ENCODE measurements at places on chromosomes 5 and 9.

DNA sequence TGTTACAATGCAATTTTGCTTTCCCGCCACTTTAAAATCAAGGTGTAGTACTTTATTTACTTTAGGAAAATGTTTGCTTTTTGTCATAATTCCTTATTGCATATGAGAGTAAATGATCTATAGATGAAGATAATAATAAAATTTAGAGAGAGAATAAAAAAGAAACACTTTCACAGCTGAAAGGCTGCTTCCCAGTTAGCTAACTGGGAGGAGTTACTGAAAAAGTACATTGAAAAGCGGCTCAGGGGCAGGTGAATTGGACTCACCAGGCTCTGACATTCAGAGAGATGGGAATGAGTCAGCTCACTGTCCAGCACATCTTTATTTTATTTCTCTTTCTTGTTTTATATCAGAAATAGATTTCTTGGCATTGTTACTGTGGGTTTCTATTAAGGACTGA is 131.7 kb upstream of the CCDC152 start:
- no peak for DNase-seq

- DNase-seq = no peak
Observed at GRCh38 chr5:79005151-79005550, 20.0 kb upstream of the ARSB start.

DNA sequence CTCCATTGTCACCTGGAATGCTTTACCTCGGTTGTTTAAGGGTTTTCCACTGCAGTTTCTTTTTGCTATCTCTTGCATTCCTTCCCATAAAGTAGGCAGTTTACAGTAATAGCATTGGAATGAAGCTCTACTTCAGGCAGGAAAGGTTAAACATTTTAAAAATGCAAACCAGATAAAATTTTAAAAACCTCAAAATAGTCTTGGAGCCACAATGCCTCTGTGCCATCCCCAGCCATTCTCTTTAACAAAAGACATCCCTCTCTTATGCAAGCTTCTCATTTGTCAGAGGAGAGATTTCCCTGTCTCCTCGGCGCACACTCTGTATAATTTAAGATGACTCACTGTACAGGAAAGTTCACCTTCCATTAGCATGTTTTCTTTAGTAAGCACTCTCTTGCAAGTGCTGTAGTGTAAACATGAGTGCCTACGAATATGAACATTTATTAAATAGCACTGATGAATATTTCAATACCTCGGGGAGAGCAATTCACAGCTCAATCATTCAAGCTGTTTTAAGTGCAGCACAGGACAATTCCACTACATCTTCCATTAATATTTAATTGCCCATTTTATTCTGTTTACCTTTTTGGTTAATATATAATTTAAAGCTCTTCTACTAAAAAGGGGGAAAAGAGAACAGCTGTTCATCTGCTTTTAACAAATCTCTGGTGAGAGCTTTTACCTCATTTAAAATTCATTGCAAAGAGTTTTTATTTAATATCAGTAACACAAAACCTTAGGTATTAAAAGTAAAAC is 343.6 kb downstream of the SPATA31D1 start:
- no peak for DNase-seq

- DNase-seq = no peak
Observed at GRCh38 chr5:135221187-135221473, 177.9 kb downstream of the MACROH2A1 start.

DNA sequence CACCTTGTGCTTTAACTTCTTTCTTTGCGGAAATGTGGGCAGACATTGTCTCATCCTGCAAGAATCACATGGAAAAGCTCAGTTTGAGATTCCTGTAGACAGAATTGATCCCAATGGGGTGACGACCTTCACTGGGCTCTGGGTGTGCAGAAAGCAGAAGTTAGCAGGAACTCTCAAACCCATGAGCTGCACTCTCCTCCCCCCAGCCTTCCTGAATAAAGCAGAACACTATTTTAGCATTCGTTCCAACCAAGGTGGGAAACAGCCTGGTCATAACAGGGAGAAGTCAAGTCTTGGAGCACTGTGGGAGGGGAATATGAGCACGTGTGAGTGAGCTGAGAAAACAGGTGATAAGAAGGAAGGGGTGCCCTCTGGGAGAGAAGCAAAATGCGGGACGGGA is 87.4 kb upstream of the FER start:
- no peak for DNase-seq

- no peak for DNase-seq
Observed at GRCh38 chr9:28970241-28970654, 1397.0 kb upstream of the C9orf72 start.

- peak; percentile 10 for DNase-seq
Observed at GRCh38 chr9:90803860-90804593, 2.4 kb downstream of the SYK start.

GRCh38 chr9:128575916-128576315 is 23.5 kb downstream of the SPTAN1 start:
- DNase-seq = no peak

GRCh38 chr5:39164529-39165402 is 54.6 kb downstream of the FYB1 start:
- DNase-seq = peak; percentile 52

- no peak for DNase-seq
Observed at GRCh38 chr5:33788922-33789566, 102.7 kb downstream of the ADAMTS12 start.

- no peak for DNase-seq
Observed at GRCh38 chr5:94218374-94218773, 400.0 kb downstream of the KIAA0825 start.

DNA sequence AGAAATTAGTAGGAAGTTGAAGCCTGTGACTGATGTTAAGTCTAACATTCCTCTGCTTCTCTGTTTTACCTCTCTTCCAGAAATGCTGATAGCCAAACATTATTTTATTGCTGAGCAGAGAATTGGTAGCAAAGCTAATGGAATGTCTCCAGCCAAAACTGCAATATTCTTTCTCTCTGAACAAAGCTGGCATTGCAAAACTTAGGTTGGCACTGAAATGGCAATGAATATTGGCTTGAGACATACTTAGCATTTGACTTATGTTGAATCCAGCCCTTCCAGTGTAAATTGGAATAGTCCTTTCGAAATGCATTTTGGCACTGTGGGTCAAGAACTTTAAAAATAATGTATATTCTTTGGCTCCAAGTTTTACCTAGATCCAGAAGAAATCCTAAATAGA is 21.1 kb downstream of the FAF2 start:
- DNase-seq = no peak

GRCh38 chr5:162323466-162323865 is 255.9 kb downstream of the GABRG2 start:
- no peak for DNase-seq

GRCh38 chr9:5617749-5618148 is 11.2 kb upstream of the RIC1 start:
- no peak for DNase-seq

DNA sequence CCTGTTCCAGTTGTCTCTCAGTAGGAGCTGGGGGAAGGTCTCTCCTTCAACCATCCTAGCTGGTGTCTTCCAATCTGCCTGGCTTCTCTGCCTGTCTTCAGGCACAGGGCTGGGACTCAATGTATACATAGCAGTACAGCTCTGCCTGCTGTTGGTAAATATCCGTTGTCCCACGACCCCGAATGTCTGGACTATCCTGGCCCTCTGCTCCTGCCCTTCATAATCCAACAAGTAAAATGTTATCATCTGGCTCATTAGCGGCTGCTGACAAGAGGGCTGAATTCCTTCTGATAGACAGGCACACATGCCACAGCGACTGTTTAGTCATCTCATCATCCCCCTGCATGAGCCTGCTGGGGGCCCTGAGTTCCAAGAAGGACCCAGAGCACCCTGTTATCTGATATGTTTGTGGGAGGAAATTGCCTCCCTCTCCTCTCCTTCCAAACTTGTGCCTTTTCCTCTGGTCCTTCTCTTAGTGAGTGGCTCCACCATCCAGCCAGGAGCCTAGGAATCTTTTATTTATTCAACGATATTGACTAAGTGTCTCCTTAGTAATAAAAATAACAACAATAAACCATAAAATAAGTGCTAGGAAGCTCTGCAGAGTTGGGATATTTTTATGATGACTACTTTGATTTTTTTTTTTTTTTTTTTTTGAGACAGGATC is 29.5 kb upstream of the TGFBR1 start:
- DNase-seq = peak; percentile 94

- no peak for DNase-seq
Observed at GRCh38 chr9:121757281-121757585, 105.8 kb downstream of the DAB2IP start.

DNA sequence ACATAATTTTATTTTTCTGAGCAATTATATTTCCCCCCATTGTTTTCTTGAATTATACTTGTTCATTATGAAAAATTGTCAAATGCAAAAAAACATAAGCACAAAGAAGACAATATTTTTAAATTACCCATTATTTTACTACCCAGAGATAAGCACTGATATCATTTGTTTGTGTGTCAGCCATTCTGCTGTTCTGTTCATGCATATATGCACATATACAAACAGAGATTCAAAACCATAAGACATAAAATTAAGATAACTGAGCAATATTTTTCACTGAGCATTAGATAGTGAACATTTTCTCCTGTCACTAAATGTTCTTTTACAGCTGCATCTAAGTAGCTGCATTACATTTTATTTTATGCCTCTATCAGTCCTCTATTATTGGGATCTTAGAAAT is 35.6 kb downstream of the PAM start:
- DNase-seq = no peak

DNA sequence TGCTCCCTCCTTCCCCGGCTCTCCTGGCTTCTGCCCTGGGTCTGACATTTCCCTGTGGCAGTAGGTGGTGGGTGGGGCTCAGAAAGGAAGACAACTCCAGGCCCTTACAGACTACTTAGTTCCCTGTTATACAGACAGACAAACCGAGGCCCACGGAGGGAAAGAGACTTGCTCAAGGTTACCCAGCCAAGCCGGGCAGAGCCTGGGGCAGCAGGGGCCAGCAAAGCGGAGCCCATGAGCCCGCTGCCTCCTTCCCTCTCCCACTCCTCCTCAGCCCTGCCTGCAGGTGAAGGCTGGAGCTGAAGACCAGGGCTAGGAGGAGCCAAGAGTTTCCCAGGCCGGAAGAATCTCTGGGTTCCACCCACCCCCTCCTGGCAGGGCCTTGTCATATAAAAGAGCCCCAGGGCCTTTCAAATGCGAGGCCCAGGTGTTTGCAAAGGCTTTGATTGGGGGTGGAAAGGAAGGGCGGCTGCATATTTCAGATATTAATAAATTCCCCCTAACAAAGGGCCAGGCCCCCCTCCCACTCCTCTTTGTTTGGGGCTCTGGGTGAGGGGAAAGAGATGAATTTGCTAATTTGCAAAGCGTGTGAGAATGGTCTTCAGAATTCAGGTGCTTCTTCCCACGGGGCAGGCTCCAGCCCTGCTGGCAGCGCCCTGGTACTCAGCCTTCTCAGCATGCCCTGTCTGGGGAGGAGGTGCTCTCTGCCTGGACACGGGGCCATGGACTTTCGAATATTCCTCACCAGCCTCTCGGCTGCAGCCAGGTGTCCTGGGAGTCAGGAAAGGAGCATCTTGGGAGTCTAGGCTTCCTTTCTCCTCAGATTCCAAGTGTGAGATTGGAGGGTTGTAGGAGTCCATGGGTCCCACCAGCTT is 21.5 kb downstream of the SLC6A7 start:
- no peak for DNase-seq

GRCh38 chr5:173758676-173759075 is 129.5 kb upstream of the CPEB4 start:
- no peak for DNase-seq

DNA sequence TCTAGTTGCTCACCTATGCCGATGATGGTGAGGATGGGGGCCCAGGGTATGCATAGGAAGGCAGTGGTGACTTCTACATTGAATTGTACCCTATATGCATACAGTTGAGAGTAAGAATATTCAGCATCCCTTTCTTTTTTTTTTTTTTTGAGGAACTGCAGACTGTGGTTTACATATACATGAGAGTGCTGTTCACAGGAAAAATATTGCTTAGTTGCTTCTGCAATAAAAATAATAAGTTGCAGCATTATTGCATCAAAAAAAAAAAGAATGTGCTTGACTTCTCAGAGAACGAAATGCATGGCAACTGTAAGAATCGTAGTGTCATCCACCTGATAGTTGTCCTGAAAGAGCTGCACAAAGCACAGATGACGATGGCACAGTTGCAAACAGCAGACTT is 52.8 kb downstream of the PTCD2 start:
- DNase-seq = no peak

- no peak for DNase-seq
Observed at GRCh38 chr9:133130685-133131244, 9.7 kb upstream of the RALGDS start.

- no peak for DNase-seq
Observed at GRCh38 chr5:33688066-33688465, 203.7 kb downstream of the ADAMTS12 start.

DNA sequence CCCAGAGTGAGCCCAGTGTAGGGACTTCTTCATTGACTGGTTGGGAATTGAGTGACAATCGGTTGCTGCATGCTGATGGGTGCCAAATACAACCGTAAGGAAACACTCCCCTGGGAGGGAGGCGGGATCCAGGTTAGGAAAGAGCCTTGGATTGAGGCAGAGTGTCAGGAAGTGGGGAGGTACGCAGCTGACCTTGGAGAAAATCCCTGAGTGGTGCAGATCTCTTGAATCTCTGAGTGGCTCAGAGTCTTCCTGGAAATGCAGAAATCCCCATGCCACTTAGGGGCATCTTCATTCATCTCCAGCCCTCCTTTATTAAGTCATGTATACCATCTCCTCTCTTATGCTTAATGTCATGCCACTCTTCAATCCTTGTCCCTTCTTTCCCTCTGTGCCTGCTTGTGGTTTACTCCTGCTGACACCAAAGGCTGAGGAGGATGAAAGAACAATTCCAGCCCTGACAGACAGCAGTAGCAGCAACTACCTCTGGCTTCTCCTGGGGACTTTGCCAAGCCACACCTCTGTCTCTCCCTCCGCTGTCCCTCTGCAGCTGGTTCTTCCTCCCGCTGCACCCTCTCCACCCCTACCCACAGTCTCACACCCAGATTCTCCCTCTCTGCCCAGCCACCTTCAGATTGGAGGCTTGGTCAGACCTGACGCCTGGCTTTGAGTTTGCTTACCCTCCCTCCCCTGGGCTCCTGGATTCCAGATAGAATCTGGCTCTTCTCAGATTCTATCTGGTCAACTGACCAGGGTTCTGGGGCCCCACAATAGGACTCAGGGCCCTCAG is 14.1 kb upstream of the LCP2 start:
- DNase-seq = peak; percentile 67

- DNase-seq = no peak
Observed at GRCh38 chr5:135740475-135740874, 94.0 kb upstream of the SLC25A48 start.

DNA sequence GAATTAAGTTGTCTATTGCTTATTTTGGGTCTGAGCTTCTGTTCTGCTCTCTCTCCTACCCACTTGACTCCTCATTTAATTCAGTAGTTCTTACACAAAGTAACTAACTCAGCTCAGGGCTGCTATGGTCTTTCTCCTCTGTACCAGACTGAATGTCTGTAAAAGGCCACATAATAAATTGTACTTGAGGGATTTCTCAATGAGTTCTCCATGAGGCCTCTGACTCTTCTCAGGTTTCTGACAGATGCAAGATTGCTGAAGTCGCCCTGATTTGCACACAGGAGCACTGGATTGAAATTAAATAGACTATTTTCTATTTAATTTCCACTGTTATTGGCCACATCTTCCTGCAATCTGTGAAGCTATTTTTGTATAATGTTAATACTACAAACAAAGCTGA is 2.9 kb downstream of the IQGAP2 start:
- no peak for DNase-seq

GRCh38 chr5:177507596-177508220 is 1.9 kb downstream of the DOK3 start:
- DNase-seq = peak; percentile 28

Data from hematopoietic multipotent progenitor cell treated with erythropoietin and hydrocortisone succinate and interleukin-3 and kit ligand, for 8 days (in vitro differentiated cells).